ENCODE measurements at places on chromosomes 1 and 21.
A peak's percentile ranks its signal among the peaks of the same experiment; 100 is the strongest.

DNA sequence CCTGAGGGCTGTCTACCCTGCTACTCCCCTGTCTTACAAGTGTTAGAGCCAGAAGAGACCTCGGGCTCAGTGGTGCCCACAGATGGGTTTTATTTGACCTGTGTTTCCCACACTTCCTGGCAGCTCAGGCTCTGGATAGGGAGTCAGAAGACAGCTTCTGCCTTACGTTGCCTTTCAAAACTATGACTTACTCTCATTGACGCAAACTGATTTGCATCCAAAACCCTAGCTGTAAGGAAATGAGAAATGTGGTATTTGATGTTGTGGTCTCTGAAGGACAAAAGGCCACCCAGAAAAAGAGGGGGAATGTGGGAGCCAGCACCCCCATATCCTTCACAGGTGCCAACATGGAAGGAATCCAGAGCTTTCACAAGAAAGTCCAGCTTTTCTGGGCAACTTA, 180.2 kb downstream of the ATG4C start:
- DNase-seq = no peak

GRCh38 chr1:60916906-60917305, 165.5 kb upstream of the NFIA start:
- no peak for DNase-seq

DNA sequence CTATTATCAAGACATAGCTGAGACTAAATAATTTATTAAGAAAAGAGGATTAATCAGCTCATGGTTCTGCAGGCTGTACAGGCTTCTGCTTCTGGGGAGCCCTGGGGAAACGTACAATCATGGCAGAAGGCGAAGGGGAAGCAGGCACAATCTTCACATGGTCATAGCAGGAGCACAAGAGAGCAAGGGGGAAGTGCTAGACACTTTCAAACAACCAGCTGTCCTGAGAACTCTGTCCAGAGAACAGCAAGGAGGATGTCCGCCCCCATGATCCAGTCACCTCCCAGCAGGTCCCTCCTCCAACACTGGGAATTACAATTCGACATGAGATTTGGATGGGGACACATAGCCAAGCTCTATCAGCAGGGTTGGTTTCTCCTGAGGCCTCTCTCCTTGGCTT, 10.3 kb upstream of the SLC45A1 start:
- no peak for DNase-seq

DNA sequence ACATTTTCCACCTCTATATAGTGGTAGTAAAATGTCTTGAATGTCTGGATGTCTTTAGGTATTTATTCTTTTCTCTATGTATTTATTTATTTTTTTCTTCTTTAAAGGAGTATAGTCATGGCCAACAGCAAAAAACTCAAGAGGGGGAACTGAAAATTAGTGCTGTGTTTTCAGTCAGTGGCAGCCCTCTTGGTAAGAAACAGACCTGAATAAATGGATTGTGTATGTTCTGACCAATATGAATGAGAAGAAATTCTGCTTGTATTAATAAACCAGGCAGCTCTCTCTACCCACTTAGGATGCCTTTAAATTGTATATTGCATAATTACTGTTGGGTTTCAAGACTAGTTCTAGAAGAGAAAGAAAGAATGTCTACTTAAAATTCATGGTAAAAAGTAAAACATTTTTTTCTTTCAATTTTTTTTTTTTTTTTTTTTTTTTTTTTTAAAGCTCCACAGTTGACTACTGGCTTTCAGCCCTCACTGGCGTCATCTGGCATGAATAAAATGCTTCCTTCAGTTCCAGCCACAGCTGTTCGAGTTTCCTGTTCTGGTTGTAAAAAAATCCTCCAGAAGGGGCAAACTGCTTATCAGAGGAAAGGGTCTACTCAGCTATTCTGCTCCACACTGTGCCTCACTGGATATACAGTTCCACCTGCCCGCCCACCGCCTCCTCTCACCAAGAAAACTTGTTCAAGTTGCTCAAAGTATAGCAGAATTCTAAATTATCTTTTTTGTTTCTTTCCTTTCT, 101.6 kb downstream of the ZMYM4 start:
- no peak for DNase-seq

- DNase-seq = no peak
Observed at GRCh38 chr21:29775462-29775861, 164.3 kb downstream of the GRIK1 start.

DNA sequence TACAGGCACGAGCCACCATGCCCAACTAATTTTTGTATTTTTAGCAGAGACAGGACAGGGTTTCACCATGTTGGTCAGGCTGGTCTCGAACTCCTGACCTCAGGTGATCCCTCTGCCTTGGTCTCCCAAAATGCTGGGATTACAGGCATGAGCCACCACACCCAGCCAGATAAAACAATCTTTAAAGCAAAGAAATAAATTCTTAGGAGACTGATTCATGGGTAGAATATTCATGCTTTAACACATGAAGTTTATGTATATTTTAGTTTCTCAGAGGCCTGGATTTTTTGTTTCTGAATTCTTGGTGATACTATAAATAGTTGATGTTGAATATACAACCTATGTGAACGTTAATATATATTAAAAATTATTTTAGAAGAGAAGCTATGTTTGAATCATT, 127.4 kb upstream of the KIAA1614 start:
- no peak for DNase-seq

DNA sequence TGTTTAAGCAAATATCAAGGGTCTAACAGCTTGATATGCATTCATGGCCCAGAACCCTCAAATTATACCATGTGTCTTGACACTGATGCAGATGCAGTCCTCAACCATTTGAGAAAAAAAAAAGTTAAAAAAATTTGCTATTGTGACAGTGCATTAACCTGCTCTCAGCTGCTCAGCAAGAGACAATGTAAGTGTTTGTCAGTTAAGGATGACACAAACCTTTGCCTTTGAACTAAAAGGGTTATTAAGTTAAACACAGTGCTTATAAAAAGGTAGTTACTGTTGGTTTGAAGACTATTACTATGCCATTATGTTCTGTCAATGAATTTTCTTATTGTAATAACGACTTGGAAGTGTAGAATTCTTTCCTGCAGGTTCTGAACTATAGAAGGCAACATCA, 655.6 kb upstream of the NEGR1 start:
- DNase-seq = no peak

- DNase-seq = no peak
Observed at GRCh38 chr1:166354406-166354805, 187.6 kb upstream of the FAM78B start.

GRCh38 chr1:93437976-93438605, 9.8 kb upstream of the FNBP1L start:
- peak; percentile 54 for DNase-seq

- DNase-seq = peak; percentile 85
Observed at GRCh38 chr1:165828669-165829329, 1.4 kb downstream of the UCK2 start.

DNA sequence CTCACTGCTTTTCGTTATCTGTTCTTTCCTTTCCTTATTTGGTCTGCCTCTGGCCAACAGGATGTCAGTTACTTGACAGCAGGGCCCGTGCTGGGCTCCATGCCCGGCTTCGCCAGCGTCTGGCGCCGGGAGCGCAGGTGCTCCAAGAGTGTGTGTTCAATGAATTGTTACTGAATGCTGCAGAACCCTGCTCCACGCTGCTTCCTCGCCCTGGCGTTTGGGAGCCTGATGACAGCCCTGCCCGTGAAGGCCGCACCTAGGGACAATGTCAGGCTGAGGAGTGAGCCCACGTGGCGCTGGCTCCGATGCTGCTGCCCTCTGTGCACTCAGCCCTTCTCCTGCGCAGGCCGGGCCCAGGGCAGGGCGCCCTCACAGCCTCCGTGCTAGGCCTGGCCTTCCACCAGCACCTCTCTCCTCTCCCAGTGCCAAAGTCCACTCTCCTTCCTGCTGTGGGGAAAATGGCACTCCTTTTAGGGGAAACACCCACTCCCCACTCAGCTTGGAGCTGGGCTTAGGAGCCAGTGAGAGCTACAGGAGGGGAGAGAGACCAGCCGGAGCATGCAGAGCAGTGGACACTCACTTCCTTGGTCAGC, 51.4 kb downstream of the ACBD3 start:
- peak; percentile 94 for DNase-seq

DNA sequence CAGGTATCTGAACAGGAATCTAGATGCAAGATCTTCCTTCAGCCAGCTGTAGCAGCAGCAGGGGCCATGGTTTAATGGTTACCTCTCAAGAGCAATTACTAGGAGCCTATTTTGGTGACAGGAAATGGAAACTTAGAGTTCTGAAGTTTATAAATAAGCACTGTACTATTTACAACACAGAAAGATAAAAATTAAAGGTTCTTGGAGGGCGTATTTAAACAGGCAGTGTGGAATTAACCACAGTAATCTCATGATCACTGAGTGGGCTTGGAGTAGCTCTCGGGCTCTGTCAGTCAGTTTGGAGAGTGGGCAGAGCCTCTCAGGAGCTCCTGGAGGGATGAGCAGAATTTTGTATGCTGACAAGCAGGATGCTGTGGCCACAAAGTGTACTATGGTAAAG, 10.2 kb upstream of the FCRL5 start:
- no peak for DNase-seq

DNA sequence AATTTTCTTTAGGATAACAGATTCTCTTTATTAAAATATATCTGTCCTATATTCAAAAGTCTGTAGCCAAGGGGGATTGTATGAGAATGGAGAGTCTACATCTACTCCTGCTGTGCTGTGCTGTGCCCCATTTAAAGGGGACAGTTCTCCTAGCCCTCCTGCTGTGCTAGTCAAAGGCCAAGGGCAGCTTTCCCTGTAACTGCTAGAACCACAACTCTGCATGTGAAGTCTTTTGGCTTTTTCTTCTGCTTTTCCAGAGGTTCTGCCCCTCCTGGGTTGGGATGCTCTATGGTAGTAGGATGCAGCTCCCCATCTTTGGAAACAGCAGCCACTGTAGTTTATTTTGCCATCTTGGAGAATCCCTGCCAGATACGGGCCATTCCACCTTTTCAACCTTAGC, 197.5 kb upstream of the JUN start:
- no peak for DNase-seq

- DNase-seq = peak; percentile 64
Observed at GRCh38 chr1:218345673-218346390, 696 bp downstream of the TGFB2 start.

- DNase-seq = no peak
Observed at GRCh38 chr1:172184506-172185191, 235.8 kb upstream of the C1orf105 start.

DNA sequence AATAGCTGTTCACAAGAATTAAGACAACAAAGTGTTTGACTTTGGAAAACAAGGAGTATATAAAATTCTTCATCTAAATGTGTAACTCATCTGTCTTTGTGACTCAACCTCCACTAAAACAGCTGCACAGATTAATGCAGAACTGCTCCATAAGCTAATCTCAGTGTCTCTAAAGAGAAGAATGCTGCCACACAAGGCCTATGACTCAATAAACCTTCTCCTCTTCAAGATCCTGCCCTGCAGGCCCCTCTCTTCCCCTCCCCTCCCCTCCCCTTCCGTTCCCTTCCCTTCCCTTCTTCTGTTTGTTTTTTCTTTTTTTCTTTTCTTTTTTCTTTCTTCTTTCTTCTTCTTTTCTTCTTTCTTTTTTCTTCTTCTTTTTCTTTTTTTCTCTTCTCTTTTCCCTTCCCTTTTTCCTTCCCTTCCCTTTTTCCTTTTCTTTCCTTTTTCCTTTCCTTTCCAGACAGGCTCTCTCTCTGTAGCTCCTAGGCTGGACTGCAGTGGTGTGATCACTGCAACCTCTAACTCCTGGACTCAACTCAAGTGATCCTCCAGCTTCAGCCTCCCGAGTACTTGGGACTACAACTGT, 1052.8 kb downstream of the BRINP3 start:
- no peak for DNase-seq

DNA sequence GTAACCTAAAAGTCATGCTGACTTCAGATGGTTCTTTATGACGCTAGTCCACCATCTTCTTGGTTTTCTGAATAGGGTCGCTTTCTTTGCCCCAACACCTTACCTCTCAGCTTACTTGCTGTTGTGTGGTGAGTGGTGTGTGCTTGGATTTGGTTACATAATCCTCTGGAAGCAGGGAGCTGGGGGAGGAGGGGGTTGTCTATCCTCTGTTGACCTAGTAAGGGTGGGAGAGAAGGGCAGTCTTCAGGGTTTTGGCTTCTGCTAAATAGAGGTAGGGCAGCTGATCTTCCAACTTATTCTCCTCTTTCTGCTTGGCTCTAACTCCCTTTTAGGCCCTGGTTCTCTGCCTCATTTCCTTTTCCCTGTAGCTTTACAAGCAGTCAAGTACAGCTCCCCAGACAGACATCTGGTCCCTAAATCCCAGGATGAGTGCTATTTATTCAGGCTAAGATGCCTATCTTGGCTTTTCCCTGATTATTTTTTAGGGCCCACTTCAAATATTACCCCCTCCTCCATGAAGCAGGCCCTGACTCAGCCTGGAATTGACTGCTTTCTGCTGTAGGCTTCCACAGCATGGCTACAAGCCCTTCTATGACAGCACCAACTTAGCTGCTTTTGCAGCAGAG, 6.4 kb upstream of the REN start:
- no peak for DNase-seq

DNA sequence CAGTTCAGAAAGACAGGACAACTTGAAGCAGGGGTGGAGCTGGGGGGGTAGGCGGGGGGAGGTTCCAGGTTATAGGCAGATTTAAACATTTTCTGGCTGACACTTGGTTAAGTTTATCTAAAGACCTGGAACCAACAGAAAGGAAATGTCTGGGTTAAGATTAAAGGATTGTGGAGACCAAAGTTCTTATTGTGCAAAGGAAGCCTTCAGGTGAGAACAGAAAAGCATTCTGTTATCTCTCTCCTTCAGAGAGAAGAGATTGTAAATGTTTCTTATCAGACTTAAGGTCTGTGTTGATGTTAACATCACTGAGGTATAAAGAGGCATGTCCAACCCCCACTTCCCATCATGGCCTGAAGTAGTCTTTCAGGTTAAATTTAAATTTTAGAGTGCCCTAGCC, 3.7 kb upstream of the ACADM start:
- no peak for DNase-seq

DNA sequence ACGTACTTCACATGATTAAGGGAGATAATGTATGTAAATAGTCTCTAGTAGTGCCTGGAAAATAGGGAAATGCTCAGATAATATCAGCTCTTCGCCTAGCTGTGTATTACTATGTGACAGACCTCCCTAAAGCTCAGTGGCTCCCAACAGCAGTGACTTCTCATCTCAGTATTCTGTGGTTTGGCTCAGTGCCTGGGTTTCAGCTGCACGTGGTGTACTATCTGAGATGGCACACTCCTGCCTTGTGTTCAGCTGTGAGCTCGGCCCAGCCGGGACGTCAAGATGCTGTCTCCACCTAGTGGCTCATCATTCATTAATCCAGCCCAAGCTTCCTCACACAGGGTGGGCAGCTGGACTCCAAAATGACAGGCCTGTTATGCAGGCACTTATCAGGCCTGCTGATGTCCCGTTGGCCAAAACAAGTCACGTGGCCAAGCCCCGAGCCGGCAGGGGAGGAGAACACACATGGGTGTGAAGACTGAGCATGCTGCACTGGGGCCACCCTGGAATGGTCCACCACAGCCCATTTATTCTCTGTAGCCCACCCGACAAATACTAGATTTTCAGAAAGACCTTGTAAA, 17.8 kb downstream of the SLFNL1 start:
- DNase-seq = no peak

GRCh38 chr1:61482170-61482734, 242.7 kb downstream of the TM2D1 start:
- DNase-seq = no peak

- DNase-seq = no peak
Observed at GRCh38 chr1:173530795-173531693, 53.9 kb downstream of the PRDX6 start.

GRCh38 chr1:184533915-184534314, 147.1 kb downstream of the C1orf21 start:
- no peak for DNase-seq
